ENCODE measurements at places on chromosomes 5 and 9.

DNA sequence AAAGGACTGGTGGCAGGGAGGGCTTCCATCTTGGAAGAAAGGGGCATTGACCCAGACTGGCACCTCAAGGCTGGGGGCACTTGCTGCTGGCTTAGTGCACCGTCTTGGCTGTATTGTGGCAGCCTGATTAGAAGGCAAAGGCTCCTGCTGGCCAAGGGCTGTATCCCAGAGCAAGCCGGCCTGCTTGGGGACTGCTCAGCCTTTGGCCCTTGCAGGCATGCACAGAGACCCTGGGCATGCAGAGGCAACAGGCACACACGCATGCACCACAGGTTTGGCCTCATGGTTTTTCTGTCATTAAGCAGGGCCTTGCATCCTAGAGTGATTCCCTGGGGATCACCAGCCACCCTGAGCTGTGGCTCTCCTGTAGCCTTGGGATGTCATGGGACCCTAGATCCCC is 29.0 kb downstream of the PITX1 start:
- DNase-seq: no peak

DNA sequence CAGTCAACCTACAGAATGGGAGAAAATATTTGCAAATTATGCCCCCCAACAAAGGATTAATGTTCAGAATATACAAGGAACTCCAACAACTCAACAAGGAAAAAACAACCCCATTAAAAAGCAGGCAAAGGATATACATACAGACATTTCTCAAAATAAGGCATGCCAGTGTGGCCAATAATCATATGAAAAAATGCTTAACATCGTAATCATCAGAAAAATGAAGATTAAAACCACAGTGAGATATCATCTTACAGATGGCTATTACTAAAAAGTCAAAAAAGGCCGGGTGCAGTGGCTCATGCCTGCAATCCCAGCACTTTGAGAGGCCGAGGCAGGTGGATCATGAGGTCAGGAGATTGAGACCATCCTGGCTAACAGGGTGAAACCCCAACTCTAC is 103.2 kb downstream of the KLHL3 start:
- no peak for DNase-seq

DNA sequence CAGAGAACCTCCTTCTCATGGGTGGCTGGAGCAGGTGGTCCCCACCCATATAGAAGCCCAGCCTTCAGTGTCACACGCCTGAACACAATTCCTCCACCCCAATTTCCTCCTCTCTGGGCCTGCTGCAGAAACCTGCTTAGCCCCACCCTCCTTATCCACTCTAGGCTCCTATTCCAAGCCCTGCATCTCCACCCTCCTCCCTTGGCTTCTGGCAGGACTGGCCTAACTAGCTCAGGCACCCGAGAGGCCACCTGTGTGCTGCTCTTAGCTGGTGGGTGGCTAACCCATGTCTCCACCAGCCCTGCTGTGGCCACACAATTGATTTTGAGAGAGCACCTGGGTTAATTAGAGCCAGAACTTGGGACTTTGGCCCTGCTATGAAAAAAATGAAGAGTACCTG is 77.3 kb upstream of the ATP10B start:
- no peak for DNase-seq

DNA sequence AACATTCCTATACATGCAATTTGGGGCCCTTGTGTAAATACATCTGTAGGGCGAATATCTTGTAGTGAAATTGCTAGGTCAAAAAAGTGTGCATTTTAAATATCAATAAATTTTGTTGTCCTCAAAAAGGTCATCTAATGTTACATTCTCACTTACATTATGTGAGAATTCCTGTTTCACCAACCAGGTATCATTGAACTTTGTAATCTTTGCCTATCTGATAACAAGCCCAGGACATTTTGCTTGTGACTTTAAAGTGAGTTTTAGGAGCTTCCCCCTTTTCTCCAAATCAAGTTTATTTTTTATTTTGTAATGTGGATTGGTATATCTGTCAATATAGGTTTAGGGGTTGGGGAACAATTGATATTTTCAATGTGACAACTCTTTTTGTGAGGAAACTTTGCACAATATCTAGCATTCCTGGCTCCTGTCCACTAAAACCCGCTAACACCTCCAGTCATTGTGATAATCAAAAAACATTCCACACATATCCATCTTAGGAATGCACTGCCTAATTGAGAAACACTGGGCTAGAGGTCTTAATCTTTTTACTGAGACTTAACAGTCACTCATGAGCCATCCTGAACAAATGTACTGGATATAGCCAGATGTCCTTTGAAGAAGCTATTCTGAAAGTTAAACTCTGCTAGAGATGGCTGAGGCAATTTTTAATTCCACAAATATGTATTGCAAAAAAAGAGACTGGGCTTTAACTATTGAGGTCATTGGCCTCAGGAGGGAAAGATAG is 72.5 kb upstream of the SLC1A1 start:
- no peak for DNase-seq

GRCh38 chr5:123444016-123444415 is 20.8 kb upstream of the CEP120 start:
- DNase-seq: no peak

GRCh38 chr5:155466851-155467250 is 453.3 kb downstream of the KIF4B start:
- DNase-seq: no peak

- DNase-seq: no peak
These were observed 61.4 kb upstream of the SHISAL2B start for GRCh38 chr5:64628901-64629300.

GRCh38 chr9:8304720-8305119 is 505.1 kb upstream of the DMAC1 start:
- no peak for DNase-seq

- DNase-seq: no peak
These were observed 101.9 kb downstream of the F2RL2 start for GRCh38 chr5:76521240-76521758.

DNA sequence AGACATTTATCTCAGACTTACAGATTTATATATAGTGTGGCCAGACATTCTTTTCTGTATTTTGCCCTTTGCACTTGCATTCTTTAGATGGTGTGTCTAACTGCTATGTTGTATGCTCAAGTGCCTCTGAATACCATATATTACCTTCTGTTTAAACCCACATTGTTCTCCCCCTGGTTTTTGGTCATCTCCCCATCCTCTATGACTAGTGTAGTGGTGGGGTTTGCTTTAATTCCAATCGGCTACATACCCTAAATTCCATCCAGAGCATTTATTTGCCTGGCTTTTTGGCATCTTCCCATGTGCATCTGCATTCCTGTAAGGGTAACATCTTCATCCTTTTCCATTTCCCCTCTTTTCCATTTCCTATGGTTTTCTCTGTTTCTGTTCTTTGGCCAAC is 271.0 kb upstream of the SLC30A5 start:
- DNase-seq: no peak

DNA sequence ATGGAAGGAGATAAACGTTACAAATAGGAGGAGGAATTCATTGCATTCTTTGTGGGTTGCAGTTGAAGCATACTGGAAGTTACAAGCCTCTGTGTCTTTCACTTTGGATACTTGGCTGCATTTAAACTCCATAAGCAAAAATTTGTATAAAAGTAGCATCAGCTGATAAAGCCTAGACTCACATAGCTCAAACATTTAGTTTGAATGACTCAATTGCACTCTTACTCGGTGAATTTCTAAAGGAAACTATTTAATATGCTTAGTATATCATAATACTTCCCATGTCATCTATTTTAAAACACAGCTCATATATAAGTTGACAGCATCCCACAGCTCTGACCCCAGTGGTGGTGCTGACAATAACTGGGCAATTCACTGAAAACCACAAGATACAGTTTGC is 596.6 kb upstream of the ZNF608 start:
- no peak for DNase-seq

- DNase-seq: no peak
These were observed 65.4 kb upstream of the ARAP3 start for GRCh38 chr5:141747152-141748141.

DNA sequence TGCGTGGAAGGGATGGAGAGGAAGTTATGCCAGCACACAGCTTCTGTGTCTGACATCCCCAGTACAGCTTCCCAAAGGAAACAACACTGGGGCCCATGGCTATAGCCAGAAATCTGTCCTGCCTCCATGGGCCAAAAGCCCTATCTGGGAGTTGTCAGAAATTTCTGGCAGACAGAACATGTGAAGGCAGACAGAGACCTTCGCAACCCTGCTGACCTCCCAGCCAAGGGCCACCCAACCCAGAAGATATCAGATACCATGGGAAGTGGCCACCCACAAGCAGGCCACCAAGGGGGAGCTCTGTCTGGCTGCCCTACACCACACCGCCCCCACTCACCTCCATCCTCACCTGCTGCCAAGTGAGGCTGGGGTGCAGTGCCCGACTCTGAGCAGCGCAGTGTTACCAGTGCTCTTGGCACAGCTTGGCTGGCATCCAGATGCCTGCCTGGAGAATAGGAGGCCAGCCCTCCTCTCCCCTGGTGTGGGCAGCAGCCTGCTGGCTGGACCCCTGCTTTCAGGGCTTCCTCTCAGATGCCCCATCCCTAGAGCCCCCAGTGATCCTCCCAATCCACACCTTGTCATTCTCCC is 61.6 kb upstream of the NEURL1B start:
- DNase-seq: no peak

GRCh38 chr9:116905171-116905588 is 218.1 kb downstream of the TRIM32 start:
- no peak for DNase-seq

DNA sequence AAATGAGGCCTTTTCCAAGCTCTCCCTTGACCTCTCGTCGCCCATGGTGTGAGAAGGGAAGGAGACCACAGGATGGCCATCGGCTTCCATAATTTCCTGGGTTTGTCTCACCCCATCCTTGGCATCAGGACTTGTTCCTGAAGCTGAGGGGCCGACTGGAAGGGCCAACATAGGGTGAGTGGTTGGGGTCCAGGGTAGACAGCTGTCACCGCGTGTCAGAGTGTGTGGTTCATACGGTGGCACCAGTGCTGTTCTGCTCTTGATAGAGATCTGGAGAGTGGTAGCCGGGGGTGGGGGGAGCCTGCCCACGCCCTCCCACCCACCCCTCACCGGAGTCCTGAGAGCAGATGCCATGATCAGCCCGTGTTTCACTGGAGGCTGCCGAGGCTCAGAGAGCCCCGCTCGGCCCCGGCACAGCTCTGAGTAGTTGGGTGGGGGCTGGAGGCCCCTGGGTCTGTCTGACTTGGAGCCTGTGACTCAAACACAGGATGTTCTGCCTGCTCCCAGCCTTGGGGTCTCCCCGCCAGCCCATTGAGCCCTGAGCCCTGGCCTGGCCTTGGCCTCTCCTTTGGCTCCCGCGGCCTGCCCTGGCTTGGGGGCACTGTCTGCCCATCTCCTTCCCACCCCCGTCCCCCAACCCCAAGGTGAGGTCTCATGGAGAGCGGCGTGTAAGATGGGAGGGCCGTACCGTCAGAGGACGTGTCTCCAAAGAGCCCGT is 53.1 kb upstream of the IER5L start:
- no peak for DNase-seq

- no peak for DNase-seq
These were observed 66.1 kb downstream of the PAPPA start for GRCh38 chr9:116219686-116220085.

DNA sequence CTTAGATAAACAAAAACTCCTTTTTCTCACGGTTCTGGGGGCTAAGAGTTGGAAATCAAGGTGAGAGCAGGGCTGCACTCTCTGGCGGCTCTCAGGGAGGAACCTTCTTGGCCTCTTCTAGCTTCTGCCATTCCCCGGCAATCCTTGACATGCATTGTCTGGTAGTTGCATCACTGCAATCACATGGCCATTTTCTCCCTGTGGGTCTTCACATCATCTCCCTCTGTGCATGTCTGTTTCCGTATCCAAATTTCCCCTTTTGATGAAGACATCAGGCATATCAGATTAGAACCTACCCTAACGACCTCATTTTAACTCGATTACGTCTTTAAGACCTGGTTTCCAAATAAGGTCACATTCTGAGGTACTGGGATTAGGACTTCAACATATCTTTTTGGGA is 129.2 kb upstream of the MAN2A1 start:
- no peak for DNase-seq

- no peak for DNase-seq
These were observed 569 bp downstream of the HINT2 start for GRCh38 chr9:35814106-35814840.

DNA sequence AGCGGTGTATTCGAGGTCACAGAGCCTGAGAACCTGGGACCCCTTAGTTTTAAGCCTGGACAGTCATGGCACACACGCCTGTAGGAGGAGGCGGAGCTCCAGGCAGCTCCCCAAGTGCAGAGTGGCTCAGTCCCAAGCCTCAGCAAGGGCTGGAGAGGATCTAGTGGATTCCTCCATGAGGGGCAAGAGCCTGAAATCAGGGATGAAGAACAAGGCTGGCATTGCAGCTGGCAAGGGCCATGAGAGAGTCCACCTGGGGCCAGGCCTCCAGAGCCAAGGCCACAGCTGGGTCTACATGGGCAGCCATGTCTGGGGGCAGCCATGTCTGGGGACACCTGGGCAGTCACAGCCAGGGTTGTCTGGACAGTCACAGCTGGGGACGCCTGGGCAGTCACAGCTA is 21.9 kb downstream of the ADAMTSL2 start:
- DNase-seq: no peak

DNA sequence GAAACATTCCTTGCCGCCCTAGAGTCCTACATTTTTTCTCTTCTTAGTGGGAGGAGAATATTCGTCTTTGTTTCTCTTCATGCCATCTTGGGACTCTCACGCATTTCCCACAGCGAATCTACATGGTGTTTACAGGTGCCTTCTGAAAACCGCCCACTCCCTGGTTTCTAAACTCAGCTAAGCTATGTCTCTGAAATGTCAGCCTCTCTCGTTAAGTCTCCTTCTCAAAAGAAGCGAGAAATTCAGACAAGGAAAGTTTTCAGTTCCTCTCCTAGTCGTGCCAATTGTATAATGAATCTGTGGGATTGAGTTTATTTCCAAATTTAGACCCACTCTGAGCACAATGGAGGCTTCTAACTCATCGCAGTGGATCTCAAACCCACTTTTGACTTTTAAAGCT is 186.8 kb upstream of the NFIB start:
- DNase-seq: no peak

DNA sequence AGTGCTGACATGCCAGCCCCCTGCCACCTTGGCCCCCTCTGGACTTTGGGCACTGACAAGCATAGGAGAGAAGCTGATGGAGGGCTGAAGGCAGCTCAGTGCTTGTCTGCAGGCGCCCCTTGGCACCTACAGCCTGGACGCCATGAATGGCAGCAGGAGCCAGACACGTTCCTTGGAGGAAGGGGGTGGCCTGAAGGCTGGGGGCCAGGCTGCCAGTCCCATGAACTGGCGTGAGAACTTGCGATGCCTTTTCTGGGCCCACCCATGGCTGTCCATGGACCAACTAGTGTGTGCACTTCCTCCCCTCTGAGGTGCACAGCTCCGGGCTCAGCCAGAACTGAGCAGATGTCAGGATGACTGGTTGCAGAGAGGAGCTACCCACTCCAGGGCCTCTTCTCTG is 99.0 kb upstream of the RANBP6 start:
- DNase-seq: no peak

DNA sequence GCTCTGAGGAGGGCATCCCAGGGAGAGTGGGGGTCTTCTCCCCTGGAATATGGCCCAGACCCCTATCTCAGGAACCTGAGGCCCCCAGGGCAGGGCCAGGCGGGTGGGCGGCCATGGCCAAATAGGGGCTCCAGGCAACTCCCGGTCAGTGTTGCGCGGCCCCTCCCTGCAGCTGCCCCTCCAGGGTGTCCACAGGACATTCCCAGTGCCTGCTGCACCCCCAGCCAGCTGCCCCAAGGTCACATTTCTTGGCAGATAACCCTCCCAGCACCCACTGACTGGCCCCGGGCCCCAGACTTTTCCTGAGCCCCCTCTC is 53.6 kb upstream of the EGFL7 start:
- DNase-seq: no peak
